Fibroblast of the aortic adventitia (primary cell): ENCODE measurements at places on chromosomes 2 and 18. TPM values are rescaled to one million over a fixed set of nuclear protein-coding genes. Genes with fewer than 3 reads are reported as not detected.

Gene NAT8
- total RNA-seq, result not detected in 2 replicates

Gene GNAL
- total RNA-seq, result 0.16 and 0.63 TPM in 2 replicates

Gene ERICH2
- total RNA-seq, result 4.0 TPM in 1 of 2 replicates, not detected in the other

GRCh38 chr2:73920577-73921545, 5.8 kb upstream of the DGUOK start:
- DNase-seq, result no peak

- DNase-seq, result no peak
These were observed 261.3 kb upstream of the MEIS1 start for GRCh38 chr2:66173645-66174044.

GRCh38 chr2:25606892-25607291, 66.5 kb downstream of the DTNB start:
- DNase-seq, result peak; percentile 63

DNA sequence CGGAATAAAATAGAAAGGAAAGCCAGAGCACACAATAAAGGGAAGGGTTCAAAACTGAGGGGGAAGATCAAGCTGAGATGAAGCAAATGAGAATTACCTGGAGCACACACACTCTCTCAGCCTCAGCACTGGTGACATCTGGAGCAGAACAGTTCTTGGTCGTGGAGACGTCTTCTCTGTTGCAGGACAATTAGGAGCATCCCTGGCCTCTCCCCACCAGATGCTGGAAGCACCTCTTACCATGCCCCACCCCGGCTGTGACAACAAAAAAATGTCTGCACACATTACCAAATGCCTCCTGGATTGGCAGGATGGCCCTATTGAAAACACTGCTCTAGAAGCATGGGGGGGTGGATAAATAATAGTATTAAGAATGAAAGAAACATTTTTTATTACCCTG, 43.6 kb upstream of the MAP3K20 start:
- no peak for DNase-seq
